IMR-90 (cell line): ENCODE measurements at places on chromosomes 7 and 10.

- no peak for DNase-seq
- H3K27me3 ChIP-seq, result peaks cover 75% of the 10 kb centered on the region
- H3K4me3 ChIP-seq, result no peak overlapping the region
- H3K4me1 ChIP-seq, result no peaks in the 10 kb centered on the region
These were observed 7.4 kb upstream of the EN2 start for GRCh38 chr7:155450558-155450969.

GRCh38 chr10:85458324-85458723 lies 908.3 kb downstream of the GRID1 start:
- H3K4me1 ChIP-seq, result no peaks in the 10 kb centered on the region
- no peak for DNase-seq
- H3K27me3 ChIP-seq, result no peaks in the 10 kb centered on the region
- H3K4me3 ChIP-seq, result no peak overlapping the region

- no peak overlapping the region for H3K27ac ChIP-seq
- H3K4me3 ChIP-seq, result no peak overlapping the region
- no peaks in the 10 kb centered on the region for H3K27me3 ChIP-seq
These were observed 925.4 kb upstream of the ZNF722 start for GRCh38 chr7:63073286-63073685.

DNA sequence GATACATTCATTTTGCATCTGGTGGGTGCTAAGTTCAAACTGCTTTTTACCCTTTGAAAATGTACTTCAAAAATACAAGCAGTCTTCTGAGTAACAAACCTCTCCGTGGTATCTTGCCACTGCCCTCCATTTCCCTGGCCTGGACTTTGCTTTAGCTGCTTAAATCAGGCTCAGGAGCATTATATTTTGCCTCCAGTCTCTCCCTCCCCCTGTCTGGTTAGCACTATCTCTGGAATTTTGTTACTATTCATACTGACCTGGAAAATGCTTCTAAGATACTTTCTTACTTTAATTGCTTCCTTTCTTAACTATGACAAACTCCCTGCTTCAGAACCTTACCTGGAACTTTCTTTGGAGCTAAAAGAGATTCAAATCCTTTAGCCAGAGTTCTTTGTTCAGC lies 369.8 kb downstream of the GFRA1 start:
- no peak overlapping the region for H3K4me3 ChIP-seq
- no peaks in the 10 kb centered on the region for H3K27me3 ChIP-seq
- peak; percentile 17 for DNase-seq
- no peaks in the 10 kb centered on the region for H3K36me3 ChIP-seq
- no peaks in the 10 kb centered on the region for H3K4me1 ChIP-seq
- no peak overlapping the region for H3K27ac ChIP-seq

GRCh38 chr7:81410471-81411117 lies 359.3 kb downstream of the HGF start:
- no peak overlapping the region for H3K4me3 ChIP-seq
- no peaks in the 10 kb centered on the region; the same call in 1 of the 2 replicates for H3K4me1 ChIP-seq
- no peak overlapping the region for H3K27ac ChIP-seq
- no peaks in the 10 kb centered on the region for H3K36me3 ChIP-seq
- H3K27me3 ChIP-seq, result no peaks in the 10 kb centered on the region
- no peak for DNase-seq

DNA sequence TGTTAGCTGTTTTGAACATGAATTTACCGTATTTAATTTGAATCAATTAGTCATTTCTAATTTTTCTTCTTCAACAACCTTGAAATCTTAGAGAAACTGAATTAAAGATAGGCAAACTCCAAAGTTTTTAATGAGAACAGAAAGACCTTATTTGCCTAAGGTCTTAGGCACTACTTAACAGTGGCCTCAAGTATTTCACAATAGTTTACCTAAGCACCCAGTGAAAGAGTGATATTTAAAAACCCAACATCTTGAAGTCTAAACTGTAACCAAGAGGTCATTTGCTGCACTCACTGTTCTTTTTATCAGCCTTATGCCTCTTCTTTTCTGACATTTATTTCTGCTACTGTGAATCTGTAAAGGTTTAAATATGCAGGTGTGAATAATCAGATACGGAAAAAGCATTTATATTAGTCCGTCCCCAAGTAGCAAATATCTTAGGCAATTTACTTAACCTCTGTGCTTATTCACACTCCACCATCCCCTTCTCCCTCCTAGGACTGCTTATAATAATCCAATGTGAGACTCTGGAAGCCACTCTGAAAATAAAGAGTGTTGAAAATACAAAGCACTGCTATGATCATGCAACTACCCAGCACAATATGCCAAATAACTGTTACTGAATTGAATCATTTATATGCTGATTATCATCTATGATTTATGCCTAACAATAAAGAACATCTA lies 105.7 kb downstream of the ELAPOR2 start:
- no peak overlapping the region for H3K4me3 ChIP-seq
- no peaks in the 10 kb centered on the region for H3K36me3 ChIP-seq
- H3K27ac ChIP-seq, result no peak overlapping the region
- no peaks in the 10 kb centered on the region for H3K27me3 ChIP-seq
- H3K4me1 ChIP-seq, result no peaks in the 10 kb centered on the region

DNA sequence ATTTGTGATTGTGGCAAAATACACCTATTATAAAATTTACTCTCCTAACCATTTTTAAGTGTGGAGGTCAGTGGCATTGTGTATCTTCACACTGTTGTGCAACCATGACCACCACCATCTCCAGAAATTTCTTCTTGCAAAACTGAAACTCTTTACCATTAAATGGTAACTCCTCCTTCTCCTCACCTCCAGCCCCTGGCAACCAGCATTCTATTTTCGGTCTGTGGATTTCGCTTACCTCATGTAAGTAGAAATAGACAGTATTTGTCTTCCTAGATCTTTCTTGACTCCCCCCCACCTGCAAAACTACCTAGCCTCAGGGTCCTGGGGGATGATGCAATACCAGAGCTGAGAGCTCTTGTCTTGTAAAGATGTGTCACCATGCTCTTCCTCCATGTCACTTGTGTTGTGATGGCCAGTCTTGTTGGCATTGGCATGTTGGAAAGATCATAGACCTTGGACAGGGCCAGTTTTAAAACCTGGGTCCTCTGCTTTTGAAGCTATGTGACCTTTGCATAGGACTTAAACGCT lies 71.1 kb upstream of the EMX2 start:
- no peaks in the 10 kb centered on the region for H3K36me3 ChIP-seq
- H3K4me3 ChIP-seq, result no peak overlapping the region
- no peak for DNase-seq

GRCh38 chr7:38554586-38554985 lies 76.6 kb downstream of the AMPH start:
- no peaks in the 10 kb centered on the region for H3K27me3 ChIP-seq
- peaks cover 7% of the 10 kb centered on the region; the same call in 1 of the 2 replicates for H3K4me1 ChIP-seq
- no peak overlapping the region for H3K4me3 ChIP-seq
- no peak overlapping the region for H3K27ac ChIP-seq
- no peak for DNase-seq
- no peaks in the 10 kb centered on the region for H3K36me3 ChIP-seq
